ENCODE measurements at places on chromosomes 4 and X.

DNA sequence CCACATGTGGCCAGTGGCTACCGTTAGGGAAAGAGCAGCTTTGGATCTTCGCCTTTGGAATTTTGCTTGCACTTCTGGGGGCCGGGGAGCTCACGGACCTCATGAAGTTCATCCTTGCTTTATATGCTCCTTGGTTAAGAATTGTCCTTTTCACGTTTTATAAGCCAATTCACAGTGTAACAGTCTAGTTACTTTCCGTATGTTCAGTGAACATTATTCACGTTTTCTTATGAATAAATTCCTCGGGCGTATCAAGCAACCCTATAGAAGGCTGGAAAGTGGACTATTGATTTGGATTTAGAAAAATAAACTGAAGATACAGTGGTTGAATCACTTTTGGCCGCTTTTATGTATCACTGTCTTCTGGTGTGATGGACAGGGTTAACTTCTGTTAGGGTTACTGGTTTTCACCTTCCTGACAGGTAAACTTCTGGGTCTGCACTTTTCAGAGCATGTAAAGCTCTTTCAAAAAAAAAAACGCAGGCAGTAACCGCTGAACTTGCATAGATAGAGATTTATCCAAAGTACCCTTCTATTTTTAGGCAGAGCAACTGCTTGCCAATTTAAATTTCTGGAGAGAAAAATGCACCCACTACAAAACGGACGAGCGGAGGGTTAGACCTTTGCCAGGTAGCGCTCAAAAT lies 569 bp upstream of the PDLIM5 start:
- no peak for DNase-seq

GRCh38 chr4:90069151-90069550 lies 58.0 kb upstream of the CCSER1 start:
- no peak for DNase-seq

DNA sequence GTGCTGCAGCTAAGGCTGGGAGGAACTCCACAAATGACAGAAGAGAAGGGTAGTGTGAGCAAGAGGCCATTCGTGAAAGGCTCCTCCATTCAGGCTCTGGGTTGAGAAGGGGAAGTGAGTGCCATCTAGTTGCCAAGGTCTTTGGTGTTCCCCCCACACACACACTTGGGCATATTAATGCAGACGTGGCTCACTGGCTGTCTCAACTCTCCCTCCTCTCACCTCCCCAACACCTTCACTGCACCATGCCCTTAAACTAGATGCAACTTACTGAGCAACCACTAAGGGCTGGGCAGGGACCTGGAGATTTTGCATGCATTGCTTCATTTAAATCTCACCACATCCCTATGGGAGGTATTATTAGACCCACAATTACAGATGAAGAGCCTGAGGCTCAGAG lies 8.7 kb downstream of the CLRN2 start:
- no peak for DNase-seq

GRCh38 chr4:162839814-162840213 lies 326.9 kb downstream of the NAF1 start:
- DNase-seq: no peak

Measured in caudate nucleus (tissue), 63 donors.